ENCODE measurements at places on chromosomes 16 and 17. TPM values are rescaled to one million over a fixed set of nuclear protein-coding genes. Genes with fewer than 3 reads are reported as not detected.

GRCh38 chr16:54201200-54201599, 85.4 kb downstream of the IRX3 start:
- DNase-seq: no peak

- no peak for DNase-seq
Observed at GRCh38 chr16:55436587-55436986, 42.4 kb upstream of the MMP2 start.

DNA sequence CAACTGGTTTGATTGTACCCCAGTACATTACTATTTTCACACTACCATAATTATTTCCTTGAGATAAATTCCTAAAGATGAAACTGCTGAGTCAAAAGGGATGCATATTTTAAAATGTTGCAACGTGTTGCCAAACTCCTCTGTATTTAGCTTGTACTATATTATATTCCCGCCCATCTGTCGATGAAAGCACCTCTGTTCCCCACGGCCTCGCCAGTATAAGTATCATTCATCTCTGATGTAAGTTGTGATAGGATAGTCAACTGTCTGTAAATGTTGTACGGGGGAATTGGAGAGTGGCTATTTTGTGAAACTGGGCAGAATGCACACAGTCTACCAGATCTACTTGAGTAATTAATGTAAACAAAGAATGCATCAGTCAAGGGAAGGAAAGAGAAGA, 47.7 kb upstream of the TNRC6A start:
- peak; percentile 51 for DNase-seq

TOB1 gene
- 9.0 TPM for polyA plus RNA-seq

DNA sequence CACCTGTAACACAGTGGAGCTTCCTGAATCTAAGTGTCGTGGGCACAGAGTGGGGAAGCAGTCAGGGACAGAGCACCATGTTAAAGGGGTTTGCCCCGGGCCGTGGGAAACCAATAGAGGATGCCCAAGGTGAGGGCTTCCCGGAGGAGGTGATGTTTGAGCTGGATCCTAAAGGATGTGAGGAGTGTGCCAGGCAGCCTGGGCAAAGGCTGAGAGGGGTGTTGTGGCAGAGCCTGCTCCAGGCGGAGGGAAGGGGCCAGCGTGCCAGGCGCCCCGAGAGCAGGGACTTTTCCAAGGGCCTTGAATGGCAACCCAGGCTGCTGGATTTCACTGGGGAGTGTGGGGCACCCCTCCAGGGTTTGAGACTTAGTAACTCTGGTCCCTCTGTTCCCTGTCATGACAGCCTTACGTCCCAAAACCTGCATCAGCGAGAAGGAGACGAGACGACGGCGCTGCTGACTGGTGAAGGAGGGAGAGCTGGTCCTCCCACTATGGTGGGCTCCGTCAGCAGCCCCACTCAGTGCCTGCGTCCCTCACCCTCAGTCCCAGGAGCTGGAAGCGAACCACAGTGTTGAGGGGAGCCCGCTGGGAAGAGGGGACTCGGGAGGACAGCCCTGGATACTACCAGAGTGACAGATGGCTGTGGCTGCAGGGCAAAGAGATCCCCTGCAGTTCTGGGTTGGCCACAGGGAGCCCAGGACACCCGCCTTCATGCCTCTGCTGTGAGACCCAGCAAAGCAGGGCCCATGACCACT, 228.4 kb downstream of the KATNIP start:
- no peak for DNase-seq

DNA sequence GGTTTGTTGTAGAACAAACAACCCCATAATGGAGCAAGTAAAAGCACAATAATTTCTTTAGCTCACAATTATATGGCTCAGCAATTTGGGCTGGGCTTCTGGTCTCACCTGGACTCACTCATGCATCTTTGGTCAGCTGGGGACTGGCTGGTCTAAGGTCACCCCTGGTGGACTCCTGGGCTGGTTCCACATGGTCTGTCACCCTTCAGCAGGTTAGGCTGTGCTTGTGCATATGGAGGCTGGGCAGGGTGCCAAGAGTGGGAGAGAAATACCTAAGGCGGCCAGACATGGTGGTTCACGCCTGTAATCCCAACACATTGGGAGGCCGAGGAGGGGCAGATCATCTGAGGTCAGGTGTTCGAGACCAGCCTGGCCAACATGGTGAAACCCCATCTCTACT, 27.0 kb upstream of the SMURF2 start:
- no peak for DNase-seq

DNA sequence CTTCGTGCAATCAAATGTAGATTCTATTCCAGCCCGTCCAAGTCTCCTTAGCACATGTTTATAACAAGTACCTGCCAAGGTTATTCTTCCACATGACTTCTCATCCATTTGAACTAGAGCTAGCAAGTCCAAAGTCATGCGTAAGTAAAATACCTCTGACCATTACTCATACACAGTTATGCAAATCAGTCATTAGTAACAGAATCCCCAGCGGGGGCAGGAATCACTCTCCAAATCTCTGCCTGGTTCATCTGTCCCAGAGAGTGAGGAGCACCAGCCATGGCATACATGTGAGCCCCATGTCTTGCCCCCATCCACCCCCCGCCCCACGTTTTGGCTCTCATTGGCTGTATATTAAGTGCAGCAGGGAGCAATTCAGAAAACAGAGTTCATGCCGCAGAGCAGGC, 27.7 kb downstream of the SRL start:
- peak; percentile 96 for DNase-seq

DNA sequence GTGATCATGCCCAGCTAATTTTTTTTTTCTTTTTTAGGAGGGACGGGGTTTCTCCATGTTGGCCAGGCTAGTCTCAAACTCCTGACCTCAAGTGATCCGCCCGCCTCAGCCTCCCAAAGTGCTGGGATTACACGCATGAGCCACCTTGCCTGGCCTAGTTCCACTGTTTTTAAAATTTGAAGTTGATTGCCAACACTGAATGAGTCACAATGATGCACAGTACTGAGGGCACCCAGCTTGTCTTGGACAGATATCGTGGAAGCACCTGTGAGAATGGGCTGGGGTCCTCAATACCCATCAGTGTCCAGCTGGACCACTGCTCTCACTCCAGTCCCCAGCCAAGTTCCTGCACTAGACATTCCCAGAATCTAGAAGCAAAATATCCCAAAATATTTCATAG, 2.5 kb downstream of the KNOP1 start:
- no peak for DNase-seq

HSD17B2 gene
- polyA plus RNA-seq: not detected

DNA sequence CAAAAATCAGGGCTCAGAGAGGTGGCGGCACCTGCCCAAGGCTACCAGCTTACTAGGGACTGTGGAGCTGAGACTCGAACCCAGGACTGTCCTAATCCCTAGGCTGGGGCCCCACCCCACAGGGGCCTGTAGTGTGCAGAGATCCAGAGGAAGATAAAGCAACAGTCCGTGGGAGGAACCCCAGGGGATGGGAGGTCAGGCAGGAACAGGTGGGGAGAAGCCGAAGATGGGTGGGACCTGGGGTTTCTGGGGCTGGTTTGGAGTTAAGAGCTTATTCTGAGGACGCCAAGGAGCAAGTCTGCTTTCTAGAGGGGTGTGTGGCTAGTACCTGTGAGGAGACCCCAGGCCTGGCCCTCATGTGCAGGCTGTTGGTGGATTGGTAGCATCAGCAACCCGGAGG, 14.9 kb downstream of the C16orf74 start:
- DNase-seq: no peak

GRCh38 chr17:69961501-69962145, 113.4 kb upstream of the KCNJ16 start:
- peak; percentile 47 for DNase-seq

DNA sequence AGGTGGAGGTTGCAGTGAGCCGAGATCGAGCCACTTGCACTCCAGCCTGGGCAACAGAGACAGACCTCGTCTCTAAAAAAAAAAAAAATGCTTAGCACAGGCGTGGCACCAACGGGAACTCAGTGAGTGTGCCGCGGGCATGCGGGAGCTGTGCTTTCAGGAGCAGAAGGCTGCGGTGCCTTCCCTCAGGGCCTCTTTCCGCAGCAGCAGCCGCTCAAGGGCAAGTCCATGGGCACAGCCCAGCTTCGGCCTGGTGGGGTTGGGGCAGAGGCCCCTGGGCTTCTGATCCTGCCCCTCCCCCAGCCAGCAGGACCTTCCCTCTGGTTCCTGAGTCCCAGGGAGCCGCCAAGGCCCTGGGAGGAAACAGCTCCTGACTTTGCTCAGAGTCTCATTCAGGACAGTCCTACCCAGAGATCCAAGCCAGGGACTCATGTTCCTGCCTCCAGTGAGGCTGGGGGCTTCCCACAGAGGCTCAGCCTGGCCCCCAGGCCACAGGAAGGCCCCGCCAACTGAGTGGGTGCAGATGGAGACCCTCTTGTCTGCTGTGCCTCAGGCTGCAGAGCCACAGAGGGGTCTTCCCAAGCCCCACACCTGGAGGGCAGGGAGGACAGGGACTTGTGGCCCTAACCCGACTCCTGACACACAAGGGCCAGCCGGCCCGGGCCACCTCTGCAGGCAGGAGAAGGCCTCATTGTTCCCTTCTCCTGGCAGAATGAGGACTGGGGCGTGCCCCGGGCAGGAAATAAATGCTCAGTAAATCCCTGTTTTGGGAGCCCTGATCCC, 3.3 kb upstream of the ZG16B start:
- no peak for DNase-seq

- DNase-seq: peak; percentile 5
Observed at GRCh38 chr16:58299757-58300349, 5.0 kb upstream of the PRSS54 start.

- no peak for DNase-seq
Observed at GRCh38 chr16:80113873-80114574, 426.8 kb upstream of the DYNLRB2 start.

DNA sequence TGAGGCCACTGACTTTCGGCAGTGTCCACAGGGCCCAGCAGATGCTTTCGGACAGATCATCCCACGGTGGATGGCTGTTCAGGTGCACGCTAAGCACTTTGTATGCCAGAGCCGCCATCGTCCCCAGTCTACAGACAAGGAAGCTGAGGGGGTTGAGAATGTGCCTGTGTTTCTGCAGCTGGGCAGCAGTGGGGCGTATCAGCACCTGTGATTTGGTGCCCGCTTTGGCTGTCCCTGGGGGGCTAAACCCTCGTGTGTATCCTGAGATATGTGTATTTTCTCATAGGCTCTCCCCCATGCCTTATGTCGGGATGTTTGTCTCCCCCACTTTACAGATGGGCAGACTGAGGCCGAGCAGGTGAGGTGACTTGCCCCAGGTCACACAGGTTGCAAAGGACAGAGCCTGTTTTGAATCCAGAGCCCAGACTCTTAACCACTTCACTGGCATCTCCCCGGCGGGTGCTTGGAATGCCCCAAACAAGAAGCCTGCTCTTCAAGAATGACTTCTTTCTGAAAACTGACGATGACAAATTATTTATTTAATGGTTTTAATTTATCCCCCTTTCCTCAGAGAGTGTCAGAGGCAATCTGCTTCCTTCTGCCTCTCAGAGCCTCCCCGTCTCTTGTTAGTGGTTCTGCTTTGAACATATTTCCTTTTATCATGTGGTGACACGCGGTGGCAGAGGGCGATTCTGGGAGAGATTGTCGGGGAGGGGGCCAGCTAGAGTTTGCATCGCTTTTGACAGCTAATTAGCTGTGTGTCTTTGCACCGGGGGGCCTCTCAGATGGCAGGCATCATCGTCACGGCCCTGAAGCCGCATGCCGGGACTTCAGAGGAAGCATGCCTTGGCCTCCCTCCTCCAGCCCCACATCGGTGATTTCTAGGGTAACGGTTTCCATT, 149.6 kb upstream of the CIBAR2 start:
- no peak for DNase-seq

- no peak for DNase-seq
Observed at GRCh38 chr17:40480501-40481003, 20.9 kb downstream of the TNS4 start.
